ENCODE measurements at places on chromosomes 5 and 9. TPM values are rescaled to one million over a fixed set of nuclear protein-coding genes. Genes with fewer than 3 reads are reported as not detected.

ZNF189 gene
- total RNA-seq, result 20.4 TPM

MAST4 gene
- total RNA-seq, result 47.8 TPM

ARID3C gene
- total RNA-seq, result not detected

- no peak overlapping the region for H3K4me3 ChIP-seq
- H3K27me3 ChIP-seq, result no peaks in the 10 kb centered on the region
- no peak for DNase-seq
- peaks cover 8% of the 10 kb centered on the region for H3K4me1 ChIP-seq
- peaks cover 5% of the 10 kb centered on the region for H3K36me3 ChIP-seq
Observed at GRCh38 chr9:20987521-20987920, 43.9 kb downstream of the HACD4 start.

DNA sequence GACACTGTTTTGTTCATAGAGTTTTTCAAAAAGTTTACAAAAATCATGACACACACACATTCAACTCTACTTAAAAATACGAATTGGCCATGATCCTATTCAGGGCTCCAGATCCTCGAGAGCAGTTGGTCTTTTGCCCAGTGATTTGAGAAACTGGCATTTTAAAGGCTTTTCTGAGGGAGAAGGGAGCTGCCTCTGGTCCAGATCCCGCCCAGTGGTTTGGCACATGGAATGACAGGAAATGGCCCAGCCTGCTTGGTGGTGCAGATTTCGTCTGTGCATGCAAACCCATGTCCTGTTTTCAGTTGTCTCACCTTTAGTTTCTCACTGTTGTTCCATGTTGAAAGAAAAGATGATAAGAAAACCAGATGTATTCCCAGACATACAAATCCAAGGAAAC lies 3.6 kb downstream of the CAMK4 start:
- no peak overlapping the region for H3K4me3 ChIP-seq
- peaks cover 5% of the 10 kb centered on the region for H3K4me1 ChIP-seq
- H3K27ac ChIP-seq, result no peak overlapping the region
- H3K27me3 ChIP-seq, result no peaks in the 10 kb centered on the region
- DNase-seq, result no peak
- no peaks in the 10 kb centered on the region for H3K36me3 ChIP-seq

DNA sequence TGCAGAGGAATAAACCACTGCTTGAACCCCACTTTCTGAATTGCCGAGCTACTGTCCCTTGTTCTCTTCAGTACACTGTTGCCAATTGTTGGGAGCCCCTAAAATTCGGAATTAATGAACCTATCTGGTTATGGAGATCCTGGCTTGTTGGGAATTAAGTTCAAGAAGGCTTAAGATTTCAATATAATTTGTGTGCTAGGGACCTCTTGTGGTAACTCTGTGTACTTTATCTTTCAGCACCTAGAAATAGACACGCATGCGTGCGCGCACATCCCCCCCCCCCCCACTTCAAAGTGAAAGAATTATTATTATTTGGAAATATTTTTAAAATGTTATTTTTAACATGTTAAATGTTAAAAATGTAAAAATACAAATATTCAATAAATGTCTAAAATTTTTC lies 53.3 kb upstream of the FAM169A start:
- no peaks in the 10 kb centered on the region for H3K4me1 ChIP-seq
- DNase-seq, result no peak
- H3K27ac ChIP-seq, result no peak overlapping the region
- H3K4me3 ChIP-seq, result no peak overlapping the region
- H3K27me3 ChIP-seq, result no peaks in the 10 kb centered on the region

DNA sequence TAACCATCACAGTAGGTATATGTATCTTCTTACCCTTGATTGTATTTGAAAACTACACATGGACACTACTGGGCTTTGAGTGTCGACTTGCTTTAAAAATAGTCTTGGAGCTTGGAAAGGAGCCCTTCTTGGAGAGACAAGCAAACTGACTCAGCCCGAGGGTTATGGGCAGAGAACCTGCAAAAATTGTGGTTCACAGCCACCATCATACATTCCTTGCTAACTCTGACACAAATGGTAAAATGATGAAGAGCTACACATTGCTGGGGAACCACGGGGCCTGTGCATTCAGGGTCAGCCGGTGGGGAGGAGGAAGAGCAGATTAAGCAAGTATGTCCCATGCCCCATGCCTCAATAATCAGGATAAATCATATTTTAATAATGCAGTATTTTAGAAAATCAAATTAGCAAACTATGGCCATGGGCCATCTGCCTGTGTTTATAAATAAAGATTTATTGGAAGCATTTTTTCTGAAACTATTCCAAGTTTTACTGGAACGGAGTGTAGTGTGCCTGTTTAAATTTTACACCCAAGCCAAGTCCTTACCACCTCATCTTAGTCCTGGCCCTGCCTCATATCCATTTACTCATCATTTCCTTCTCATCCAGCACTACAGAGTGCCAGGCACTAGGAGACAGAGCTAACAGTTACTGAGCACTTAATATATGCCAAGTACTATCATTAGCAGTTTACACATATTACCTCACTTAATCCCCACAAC lies 195.7 kb downstream of the PALM2AKAP2 start:
- no peak overlapping the region for H3K4me3 ChIP-seq
- peaks cover 6% of the 10 kb centered on the region for H3K4me1 ChIP-seq
- peak overlapping the region; percentile 37 for H3K27ac ChIP-seq
- no peak for DNase-seq

DNA sequence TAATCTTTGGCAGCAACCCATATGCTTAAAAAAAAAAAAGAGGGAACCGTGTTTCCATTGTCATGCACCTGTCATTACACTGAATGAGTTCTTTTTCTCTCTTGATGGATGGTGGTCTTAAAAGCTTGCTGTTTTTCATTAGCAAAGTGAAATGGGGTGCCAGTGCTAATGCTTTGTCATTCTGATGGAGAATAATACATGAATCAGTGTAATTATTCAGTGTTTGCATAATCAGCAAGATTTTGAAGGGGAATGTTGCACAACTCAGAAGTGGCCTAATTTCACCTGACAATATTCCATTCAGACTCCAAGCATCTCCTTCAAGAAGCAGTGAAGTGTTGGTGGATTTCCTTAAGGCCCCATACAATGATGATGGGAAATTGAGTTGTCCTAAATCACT lies 38.1 kb downstream of the MAP1B start:
- peak overlapping the region; percentile 97 for H3K27ac ChIP-seq
- H3K27me3 ChIP-seq, result no peaks in the 10 kb centered on the region
- peaks cover 98% of the 10 kb centered on the region for H3K4me1 ChIP-seq
- peaks cover 15% of the 10 kb centered on the region for H3K36me3 ChIP-seq
- H3K4me3 ChIP-seq, result no peak overlapping the region

DNA sequence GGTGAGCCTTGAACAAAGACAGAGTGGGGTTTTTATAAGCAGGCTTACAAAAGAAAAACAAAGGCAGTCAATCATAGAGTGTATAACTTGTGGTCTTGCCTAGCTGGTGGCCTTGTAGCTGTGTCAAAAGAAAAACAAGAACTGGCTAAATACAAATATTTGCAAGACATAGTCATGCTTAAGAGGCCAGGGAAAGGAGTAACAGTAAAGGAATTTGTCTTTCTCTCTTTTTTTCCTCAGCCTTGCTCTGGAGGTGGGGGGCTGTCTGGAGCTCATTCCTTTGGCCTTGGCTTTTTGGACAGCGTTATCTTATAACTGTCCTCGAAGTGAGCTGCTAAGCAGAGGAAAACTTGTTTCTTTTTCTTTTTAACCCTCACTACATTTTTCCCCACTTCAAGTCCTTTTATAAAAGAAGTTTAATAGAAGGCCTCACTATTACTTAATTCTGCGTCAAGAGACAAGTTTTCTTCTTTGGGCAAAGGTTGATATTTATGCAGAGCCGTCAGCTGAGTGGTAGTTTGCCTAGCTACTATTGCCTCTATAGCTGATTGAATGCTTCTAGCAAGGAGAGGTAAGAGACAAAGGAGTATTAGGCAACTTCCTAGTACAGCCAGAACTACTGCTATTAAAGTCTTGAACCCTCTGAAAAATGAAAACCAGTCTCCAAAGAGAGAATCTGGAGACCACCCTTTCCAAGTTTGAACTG lies 14.3 kb downstream of the CEL start:
- no peaks in the 10 kb centered on the region for H3K27me3 ChIP-seq
- DNase-seq, result no peak
- H3K36me3 ChIP-seq, result no peaks in the 10 kb centered on the region
- no peak overlapping the region for H3K4me3 ChIP-seq
- no peak overlapping the region for H3K27ac ChIP-seq

All from thoracic aorta (tissue), 2 donors.